CD8-positive, alpha-beta memory T cell (primary cell): ENCODE measurements at places on chromosomes 6 and 20. TPM values are rescaled to one million over a fixed set of nuclear protein-coding genes. Genes with fewer than 3 reads are reported as not detected.

The TMEM181 gene
- total RNA-seq, result 16.6 TPM

The PRSS35 gene
- total RNA-seq, result not detected

The NRN1 gene
- total RNA-seq, result not detected

The SIGLEC1 gene
- total RNA-seq, result 0.24 TPM

DNA sequence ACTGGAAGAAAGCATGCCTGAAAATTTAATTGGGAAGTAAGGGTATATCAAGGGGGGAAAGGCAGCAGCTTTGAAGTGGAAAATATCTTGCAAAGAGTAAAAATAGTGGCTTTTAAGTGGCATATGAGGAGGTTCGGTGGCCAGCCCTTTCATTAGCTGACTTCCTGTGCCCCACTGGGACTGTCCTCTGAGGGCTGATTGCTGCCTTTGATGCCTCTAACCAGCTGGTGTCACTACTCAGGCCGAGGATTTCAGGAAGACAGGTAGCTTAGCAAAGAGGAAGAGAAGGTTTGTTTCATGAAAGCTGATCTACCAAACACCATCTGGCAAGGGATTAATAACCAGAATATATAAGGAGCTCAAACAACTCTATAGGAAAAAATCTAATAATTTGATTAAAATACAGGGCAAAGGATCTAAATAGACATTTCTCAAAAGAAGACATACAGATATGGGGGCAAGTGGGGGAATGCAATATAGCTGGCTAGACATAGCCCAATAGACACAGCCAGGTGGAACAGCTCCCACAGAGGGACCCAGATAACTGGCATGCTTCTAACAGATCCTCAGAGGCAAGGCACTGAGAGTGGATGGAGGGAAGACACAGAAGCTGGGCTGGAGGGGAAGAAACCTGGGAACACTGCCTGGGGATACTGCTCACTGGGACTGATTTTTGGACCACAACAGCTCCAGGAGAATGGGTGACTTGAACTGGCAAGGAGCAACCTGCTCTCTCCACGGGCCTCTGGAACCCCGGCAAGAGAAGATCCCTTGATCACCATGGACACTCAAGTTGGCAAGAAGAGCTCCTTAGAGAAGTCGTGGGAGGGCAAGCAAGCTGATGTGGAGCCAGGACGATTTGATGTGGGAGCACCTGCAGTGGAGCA, 33.2 kb downstream of the CCN2 start:
- no peaks in the 10 kb centered on the region for H3K27me3 ChIP-seq
- no peaks in the 10 kb centered on the region for H3K4me1 ChIP-seq
- no peak overlapping the region for H3K27ac ChIP-seq
- no peaks in the 10 kb centered on the region for H3K36me3 ChIP-seq
- DNase-seq, result no peak
- H3K4me3 ChIP-seq, result no peak overlapping the region

- H3K27me3 ChIP-seq, result no peaks in the 10 kb centered on the region
- no peak overlapping the region for H3K4me3 ChIP-seq
- H3K27ac ChIP-seq, result no peak overlapping the region
- H3K4me1 ChIP-seq, result peaks cover 65% of the 10 kb centered on the region
- no peaks in the 10 kb centered on the region for H3K36me3 ChIP-seq
- DNase-seq, result no peak
Observed at GRCh38 chr6:42787063-42787472, 5.2 kb downstream of the BICRAL start.

GRCh38 chr6:21935561-21936028, 342.0 kb downstream of the SOX4 start:
- H3K4me1 ChIP-seq, result no peaks in the 10 kb centered on the region
- H3K36me3 ChIP-seq, result no peaks in the 10 kb centered on the region
- H3K27ac ChIP-seq, result no peak overlapping the region
- no peak for DNase-seq
- H3K4me3 ChIP-seq, result no peak overlapping the region

DNA sequence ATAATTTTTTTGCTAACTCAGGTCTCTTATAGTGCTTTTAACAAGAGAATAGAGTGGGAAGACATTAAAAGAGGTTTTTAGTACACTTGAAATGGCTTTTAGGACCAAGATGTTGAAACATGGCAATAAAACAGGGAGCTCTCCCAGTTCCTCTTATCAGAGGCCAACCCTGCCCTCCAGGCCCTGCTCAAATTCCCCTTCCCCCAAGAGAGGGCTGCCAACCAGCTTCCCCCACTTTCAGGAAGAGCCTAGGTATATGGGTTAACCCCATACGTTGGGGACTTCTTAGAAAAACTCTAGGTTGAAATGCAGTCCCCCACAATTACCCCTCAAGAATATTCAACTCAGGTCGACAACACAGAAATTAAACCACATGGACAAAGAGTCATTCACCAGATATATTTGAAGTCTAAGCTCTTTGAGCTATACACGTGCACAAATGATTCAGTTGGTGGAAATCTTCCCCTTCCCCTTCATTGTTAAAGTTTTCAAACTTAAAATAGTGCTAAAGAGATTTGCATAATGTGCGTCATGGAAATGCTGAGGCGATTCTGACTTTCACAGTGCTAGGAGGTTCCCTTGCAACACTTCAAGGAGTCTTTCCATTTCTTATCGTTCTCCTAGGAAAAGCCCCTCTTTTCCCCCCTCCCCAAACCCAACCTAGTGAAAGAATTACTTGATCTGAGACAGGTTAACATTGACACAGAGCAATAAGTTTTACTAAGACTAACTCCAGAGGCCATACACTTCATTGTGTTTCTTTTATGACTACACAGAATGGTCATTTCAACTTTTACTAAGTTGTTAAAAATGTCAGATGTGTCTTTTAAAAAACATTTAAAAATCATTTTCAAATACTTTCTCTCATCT, 49.8 kb upstream of the ENPP5 start:
- H3K4me1 ChIP-seq, result no peaks in the 10 kb centered on the region
- DNase-seq, result no peak
- H3K27me3 ChIP-seq, result no peaks in the 10 kb centered on the region
